ENCODE measurements at places on chromosomes 7 and 10. TPM values are rescaled to one million over a fixed set of nuclear protein-coding genes. Genes with fewer than 3 reads are reported as not detected.

The ANKRD2 gene
- total RNA-seq = 0.15 TPM

The IDI2 gene
- not detected for total RNA-seq

The DENND2A gene
- total RNA-seq = 0.75 TPM

The SPDYE11 gene
- total RNA-seq = not detected

The LIPF gene
- total RNA-seq = not detected

The PTPRZ1 gene
- total RNA-seq = 0.12 TPM

The HOGA1 gene
- 0.75 TPM for total RNA-seq

The OR2A12 gene
- total RNA-seq = not detected

The FGFR2 gene
- not detected for total RNA-seq

The GBX1 gene
- not detected for total RNA-seq

The CCDC3 gene
- 0.47 TPM for total RNA-seq

The SH2B2 gene
- 0.70 TPM for total RNA-seq

The SORCS3 gene
- not detected for total RNA-seq

The ZNF488 gene
- not detected for total RNA-seq

The SP8 gene
- total RNA-seq = not detected

The USP6NL gene
- total RNA-seq = 6.1 TPM
